ENCODE measurements at places on chromosomes 16 and 17. TPM values are rescaled to one million over a fixed set of nuclear protein-coding genes. Genes with fewer than 3 reads are reported as not detected.

The C1QTNF8 gene
- total RNA-seq, result not detected

The TNFRSF13B gene
- total RNA-seq, result not detected

The MYH2 gene
- total RNA-seq, result not detected

The CCT6B gene
- total RNA-seq, result not detected

The EFCAB5 gene
- 1.1 TPM for total RNA-seq

The FAM171A2 gene
- 1.7 TPM for total RNA-seq

The HOXB1 gene
- total RNA-seq, result not detected

The SPN gene
- 10.3 TPM for total RNA-seq

The PPM1E gene
- 0.11 TPM for total RNA-seq

The POLR2C gene
- 110 TPM for total RNA-seq

The NOS2 gene
- total RNA-seq, result not detected

The PSKH1 gene
- total RNA-seq, result 41.0 TPM

The ITGB3 gene
- total RNA-seq, result 71.3 TPM
